ENCODE measurements at places on chromosomes 13 and 19.

DNA sequence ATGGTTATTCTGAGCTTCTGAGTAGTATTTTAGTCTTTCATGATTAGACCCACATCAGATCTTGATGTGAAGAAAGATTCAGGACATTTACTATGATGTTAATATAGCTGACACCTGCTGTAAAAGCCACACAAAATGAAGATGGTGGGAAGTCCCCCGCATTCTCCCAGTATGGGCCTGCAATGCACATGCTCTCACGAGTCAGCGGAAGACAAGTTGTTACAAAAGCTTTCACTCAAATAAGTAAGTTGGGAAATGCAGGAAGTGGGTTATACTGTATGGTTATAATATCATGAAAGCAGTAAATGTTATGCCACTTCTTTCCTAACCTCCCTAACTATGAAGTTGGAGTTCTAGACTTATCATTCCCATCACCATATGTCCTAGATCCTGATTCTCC lies 171.9 kb downstream of the KLF5 start:
- no peak for DNase-seq

DNA sequence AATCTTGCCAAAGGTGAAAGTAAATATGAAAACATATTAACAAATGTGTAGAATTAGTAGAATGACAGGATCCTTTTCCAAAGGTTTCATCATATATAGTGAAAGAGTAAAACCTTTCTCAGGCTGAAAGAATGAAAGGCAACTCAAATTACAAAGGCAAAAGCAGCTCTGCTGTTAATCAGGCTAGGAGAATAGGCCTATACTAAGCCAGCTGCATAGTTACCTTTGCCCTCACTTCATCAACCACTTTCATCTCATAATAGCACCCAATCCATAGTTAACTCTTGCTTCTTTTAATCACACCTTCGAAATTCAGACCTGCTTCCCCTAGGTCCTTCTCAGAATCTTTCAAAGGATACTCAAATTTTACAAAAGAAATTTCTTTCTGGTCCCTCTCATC lies 1167.6 kb upstream of the ATXN8OS start:
- no peak for DNase-seq

GRCh38 chr19:47243364-47243775 lies 12.4 kb upstream of the BBC3 start:
- no peak for DNase-seq

- no peak for DNase-seq
Observed at GRCh38 chr13:51950722-51951121, 60.5 kb downstream of the ATP7B start.
